ENCODE measurements at places on chromosomes 5 and 9.

GRCh38 chr5:30572279-30572678 lies 621.2 kb upstream of the CDH6 start:
- DNase-seq = no peak

GRCh38 chr5:133428072-133428660 lies 184.2 kb downstream of the FSTL4 start:
- DNase-seq = no peak

- no peak for DNase-seq
These were observed 1413.1 kb upstream of the CDH6 start for GRCh38 chr5:29780401-29780800.

DNA sequence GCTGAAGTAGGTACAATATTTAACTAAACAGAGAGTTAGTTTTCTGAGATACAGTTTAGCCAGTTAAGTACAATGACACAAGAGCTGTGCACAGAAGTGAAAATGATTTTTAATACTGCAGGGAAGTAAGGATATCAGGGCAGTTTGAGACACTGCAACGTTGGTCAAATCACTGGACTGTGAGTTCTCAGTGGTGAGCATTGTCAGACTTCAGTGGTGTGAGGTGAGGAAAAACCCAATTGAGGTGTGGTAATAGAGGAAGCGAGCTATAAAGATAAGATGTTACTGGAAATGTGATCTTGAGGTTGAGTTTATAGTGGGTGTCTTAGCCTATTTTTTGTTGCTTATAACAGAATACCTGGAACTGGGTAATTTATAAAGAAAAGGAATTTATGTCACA lies 12.8 kb upstream of the FBXL7 start:
- DNase-seq = no peak

DNA sequence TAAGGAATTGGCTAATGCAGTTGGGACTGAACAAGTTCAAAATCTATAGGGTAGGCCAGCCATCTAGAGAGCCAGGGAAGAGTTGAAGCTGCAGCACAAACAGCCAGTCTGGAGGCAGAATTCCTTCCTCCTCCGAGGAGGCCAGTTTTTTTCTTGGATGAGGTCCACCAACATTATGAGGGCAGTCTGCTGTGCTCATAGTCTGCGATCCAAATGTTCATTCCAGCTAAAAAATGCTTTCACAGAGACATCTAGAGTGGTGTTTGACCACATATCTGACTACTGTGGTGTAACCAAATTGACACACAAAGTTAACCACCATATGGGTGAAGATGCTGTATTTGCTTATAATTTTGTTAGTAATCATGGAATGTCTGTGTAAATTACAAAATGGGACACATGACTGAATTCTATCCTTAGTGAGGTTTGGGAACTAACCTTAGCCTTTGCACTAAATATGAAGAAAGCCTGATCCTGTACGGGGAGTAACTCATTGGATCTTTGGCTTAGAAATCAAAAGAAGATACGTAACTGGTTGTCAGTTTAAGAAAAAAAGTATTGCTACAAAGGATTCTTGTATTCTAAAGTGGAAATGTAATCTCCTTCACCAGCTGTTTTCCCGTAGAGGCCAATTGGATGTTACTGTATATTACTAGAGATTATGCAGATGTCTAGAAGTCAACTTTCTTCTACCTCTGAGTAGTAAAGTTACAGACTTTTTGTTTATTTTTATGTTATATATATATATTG lies 70.6 kb downstream of the SPIN1 start:
- no peak for DNase-seq

DNA sequence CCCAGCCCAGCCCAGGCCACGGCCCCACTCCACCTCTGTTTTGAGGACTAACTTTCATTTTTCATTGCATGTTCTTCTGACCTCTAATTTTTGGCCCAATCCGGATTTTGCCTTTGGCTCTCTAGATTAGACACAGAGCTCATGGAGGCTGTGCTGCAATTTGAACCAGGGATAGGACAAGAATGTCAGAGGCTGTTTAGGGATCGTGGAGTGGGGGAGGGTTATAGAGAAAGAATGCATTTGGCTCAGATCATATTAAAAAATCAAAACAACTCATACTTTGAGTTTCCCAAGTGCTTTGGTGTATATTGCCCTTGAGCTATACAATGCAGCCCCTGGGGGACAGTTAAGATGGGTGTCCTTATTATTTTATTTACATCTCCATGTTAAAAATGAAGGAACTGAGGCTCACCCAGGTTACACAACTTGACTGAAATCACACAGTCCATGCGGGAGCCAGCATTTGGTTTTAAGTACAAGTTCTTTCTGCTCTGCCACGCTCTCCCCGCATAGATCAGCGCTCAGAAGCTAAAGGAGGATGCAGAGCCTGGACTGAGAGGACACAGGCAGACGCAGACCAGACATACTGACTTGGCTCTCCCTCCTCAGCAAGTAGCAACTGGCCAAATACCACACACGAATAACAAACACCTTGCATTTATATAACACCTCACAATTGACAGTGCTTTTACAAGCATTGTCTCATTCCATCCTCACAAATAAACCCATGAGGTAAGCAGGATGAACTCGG lies 126.4 kb upstream of the RAI14 start:
- no peak for DNase-seq

DNA sequence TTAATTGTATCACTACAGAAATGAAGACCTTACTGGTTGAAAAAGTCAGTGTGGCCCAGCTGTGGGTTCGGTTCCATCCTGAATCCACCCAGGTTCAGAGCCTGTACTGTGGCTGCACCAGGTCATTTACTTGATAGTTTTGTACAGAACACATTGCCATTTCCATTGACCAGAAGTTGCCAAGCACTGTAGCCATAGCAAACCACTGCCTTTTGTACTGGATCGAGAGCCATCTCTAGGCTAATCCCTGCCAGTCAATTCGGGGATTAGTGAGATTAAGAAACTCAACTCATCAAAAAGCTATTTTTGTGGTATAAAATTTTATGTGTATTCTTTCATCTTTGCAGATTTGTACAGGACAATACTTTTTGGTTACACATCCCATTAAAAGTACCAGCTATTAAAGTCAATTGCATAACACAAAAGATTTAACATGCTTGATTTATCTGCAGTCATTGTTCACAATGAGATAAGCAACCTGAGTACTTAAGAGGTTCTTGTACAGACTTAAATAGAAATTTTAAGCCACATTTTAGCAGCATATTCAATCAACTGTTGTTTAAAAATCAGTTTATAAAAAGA lies 108.5 kb upstream of the OTULINL start:
- no peak for DNase-seq

DNA sequence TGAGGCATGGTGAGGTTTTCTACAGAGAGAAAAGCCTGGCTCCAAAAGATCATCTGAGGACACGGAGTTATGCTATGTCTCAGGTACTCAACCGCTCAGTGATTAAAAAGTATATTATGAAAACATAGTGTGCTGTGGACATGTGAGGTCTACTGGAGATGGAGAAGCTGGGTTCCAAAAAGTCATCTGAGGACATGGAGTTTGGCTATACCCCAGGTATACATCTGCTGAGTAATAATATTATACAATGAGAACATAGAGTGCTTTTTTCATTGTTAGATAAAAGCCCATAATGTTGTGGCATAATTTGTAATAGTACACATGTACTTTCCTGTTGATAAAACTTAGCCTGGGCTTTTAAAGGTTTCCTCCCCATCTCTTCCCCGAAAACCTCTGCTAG lies 70.7 kb upstream of the SHISAL2B start:
- DNase-seq = no peak

GRCh38 chr5:120803282-120803681 lies 339.2 kb downstream of the PRR16 start:
- DNase-seq = no peak

GRCh38 chr9:8734760-8735159 lies 935.2 kb upstream of the DMAC1 start:
- no peak for DNase-seq

DNA sequence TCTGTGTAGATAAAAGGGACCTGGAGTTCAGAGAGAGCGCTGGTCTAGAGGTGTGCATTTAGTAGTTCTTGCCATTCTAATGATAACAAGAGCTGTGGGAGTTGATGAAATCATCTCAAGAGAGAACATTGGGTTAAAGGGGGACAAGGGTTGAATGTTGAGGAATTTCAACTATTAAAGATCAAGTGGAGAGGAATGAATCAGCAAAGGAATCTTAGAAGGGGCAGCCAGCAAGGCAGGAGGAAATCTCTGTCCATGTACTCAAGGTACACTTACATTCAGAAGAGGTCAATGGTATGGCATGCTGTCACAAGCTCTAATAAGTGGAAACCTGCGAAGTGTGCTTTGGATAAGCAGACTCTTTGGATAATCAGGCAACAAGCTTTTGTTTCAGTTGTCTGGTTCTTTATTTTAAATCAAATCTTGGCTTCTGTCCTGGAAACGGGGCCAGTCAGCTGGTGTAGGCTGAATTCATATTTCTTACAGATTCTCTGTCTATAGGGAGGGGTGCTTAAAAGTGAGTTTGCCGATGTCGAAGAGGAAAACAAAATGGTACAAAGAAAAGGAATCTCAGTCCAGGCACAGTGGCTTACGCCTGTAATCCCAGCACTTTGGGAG lies 320.5 kb upstream of the CD180 start:
- DNase-seq = no peak

DNA sequence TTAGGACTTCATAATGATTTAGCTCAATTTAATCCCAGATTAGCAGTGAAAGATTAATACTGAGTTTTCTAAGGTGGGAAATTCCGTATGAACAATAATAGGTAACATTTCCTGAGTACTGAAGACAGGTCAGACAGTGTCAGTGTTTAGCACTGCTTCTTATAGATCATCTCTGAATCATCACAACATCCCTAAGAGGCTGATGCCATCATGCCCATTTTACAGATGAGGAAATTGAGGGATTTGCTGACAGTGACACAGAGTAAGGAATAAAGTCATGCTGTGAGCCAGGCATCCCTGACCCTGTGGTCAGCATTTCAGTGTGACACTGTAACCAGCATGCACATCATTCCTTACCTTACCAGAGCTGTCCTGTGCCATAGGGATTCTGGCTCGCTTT lies 44.5 kb downstream of the DAPK1 start:
- DNase-seq = no peak

- DNase-seq = no peak
These were observed 65.6 kb downstream of the COL5A1 start for GRCh38 chr9:134707031-134707680.

- no peak for DNase-seq
These were observed 17.6 kb downstream of the DMRT3 start for GRCh38 chr9:994005-994404.

- no peak for DNase-seq
These were observed 139.3 kb upstream of the FBXL17 start for GRCh38 chr5:108521011-108521700.

- no peak for DNase-seq
These were observed 7.7 kb downstream of the RHOBTB3 start for GRCh38 chr5:95738834-95739233.

DNA sequence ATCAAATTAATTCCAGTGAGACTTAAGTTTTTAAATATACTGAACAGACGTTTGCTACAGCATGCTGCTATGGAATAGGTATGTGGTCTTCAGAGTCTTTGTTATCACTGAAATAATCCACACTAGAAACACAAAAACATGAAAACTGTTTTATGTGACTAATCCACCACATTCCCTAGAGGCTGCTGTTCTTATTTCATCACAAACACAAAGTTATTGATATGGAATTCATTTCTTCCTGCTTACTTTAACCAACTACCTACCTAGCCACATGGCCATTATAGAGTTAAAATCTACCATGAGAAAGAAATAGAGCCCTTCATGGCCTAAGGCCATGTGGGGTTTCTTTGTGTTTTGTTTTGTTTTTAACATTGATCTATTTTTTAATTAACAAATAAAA lies 232.3 kb upstream of the PTGER4 start:
- DNase-seq = no peak

DNA sequence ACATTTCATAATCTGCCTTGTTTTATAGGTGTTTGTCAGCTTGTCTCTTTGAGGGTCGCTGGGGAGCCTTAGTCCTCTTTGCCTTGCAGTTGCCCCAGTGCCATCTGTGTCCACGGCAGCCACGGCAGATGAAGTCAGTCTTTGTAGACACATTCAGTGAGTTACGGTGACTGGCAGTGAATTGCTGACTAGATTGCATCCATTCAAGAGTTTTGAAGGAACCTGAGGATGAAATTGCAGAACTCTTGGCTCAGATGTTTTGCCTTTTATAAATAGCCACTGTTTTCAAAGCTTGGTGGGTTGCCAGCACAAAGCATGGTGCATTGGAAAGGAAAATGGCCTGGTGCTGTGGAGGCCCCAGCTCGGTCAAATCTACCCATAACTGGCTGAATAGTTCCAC lies 125.6 kb downstream of the TRIO start:
- DNase-seq = no peak

DNA sequence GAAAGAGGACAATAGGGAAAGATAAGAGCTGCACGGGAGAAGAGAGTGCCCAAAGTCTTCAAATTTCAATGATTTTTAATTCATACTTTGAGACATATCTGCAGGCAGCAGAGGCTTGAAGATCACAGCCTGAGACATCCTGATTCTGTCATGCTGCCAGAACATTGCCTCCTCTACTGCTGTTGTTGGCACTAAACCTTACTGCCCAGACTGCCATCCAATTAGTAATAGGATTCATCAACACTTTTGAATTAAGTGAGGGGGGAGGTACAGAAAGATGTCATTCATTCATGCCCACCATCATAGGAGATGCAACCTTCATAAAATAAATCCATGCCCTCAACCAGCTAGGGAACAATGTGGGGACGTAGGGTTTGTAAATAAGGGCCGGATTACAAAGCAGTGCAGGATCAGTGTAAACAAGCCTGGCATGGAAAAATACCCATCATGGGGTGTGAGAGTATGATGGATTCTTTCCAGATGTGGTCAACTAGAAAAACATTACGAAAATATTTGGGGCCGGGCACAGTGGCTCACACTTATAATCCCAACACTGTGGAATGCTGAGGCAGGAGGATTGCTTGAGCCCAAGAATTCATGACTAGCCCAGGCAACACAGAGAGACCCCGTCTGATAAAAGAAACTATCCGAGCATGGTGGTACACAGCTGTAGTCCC lies 122.1 kb upstream of the DAPK1 start:
- DNase-seq = no peak

- DNase-seq = no peak
These were observed 312.0 kb downstream of the TLE1 start for GRCh38 chr9:81377320-81377719.

DNA sequence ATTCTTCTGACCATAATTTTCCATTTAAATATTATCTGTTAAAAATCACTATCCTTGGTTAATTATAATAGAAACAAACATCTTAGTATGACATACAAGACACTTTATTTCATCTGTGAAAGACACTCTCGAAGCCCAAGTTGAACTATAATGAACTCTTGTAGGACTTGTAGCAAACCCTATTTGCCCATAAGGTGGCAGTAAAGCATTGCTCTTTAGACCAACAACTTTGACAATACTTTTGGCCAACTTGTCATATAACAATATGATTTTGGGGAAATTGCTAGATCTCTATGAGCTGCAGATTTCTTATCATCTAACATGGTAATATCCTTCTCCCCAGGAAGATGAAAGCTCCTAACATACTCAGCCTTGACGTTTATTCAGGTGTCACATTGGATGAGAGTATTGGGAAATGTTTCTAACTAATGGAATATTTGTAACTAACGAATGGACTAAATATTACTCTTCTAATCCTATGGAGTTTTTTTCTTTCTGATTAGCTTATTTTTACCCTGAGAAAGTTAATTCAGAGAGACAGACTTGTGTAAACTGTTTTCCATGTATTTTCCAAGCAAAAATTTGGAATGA lies 11.0 kb downstream of the SPINK14 start:
- DNase-seq = no peak

Data from stimulated activated CD4-positive, alpha-beta T cell treated with anti-CD3 and anti-CD28 coated beads, Interleukin-1b, Interleukin-23, amount 100 ng/mL, for 48 hours (primary cell).